Bronchial epithelial cell (primary cell): ENCODE measurements at places on chromosomes 2 and 18.
A peak's percentile ranks its signal among the peaks of the same experiment; 100 is the strongest.

DNA sequence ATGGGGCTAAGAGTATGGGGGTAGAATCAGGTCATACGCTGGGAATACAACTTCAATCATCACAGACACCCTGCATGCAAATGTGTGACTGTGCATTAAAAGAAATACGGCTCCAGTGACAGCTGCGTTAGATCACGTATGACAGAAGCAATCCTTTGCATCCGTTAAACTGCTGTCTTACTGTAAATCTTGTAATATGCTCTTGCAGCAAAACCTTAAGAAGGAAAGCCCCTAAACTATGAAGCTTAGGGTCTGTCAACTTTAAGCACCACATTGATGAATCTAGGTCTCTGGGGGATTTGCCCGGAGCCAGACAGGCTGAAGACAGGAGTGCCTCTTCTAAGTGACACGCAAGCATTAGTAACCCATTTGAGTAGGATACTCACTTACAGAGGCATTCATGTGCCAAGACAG is 84.7 kb upstream of the EML6 start:
- DNase-seq = no peak

- DNase-seq = peak; percentile 42
Observed at GRCh38 chr2:181399027-181399426, 58.2 kb upstream of the ITGA4 start.

DNA sequence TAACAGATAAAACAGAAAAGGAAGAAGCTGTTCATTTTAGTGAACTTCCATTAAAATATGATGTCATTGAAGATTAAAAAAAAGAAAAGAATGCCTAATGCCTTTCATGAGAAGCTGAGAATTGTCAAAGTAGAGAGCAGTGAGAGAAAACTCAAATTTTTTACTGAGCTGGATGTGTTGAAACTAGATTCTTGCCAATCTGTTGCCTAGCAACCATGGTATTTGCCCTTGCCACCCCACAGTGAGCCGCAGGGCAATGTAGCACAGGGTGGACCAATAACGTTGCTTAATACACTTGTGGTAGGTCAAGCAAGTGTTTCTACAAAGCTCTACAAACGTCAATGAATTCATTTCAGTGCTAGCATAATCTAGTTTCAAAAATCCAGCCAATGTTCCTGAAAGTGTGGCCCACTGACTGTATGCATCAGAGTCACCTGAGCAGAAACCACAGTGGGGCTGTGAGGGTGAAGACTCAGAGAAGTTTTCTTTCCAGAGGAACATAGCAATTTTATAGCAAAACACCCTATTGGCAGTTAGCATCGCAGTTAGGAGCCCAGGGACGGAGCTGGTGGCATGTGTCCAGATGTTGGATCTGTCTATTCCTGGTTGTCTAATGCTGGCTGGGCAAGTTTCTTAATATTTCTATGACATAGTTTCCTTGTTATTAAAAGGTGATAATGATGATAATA is 132.2 kb downstream of the DOCK10 start:
- DNase-seq = peak; percentile 85

GRCh38 chr18:27413495-27414401 is 228.6 kb upstream of the CHST9 start:
- peak; percentile 86 for DNase-seq

DNA sequence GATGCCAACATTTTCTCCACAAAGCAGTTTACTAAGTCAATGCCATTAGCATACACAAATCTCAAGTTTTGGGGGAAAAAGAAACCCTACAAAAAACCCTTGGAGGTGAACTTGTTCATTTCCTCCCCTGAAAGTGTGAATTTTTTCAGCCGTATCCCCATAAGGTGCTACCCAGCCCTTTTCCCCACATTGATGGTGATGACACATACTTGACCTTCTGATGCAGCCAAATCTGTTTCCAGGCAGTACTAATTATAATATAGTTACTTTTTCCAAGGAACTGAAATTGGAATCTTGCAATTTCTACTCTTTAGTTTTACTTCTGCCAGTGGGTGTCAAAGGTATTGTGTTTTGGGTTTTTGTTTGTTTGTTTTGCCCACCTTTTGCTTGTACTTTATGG is 474.5 kb downstream of the TGIF1 start:
- no peak for DNase-seq

- DNase-seq = no peak
Observed at GRCh38 chr2:29619689-29620088, 301.7 kb downstream of the ALK start.

- DNase-seq = peak; percentile 63
Observed at GRCh38 chr18:47215554-47216138, 35.8 kb downstream of the SKOR2 start.
